ENCODE measurements at places on chromosomes 12 and 14. TPM values are rescaled to one million over a fixed set of nuclear protein-coding genes. Genes with fewer than 3 reads are reported as not detected.

Gene GALNT9
- not detected for total RNA-seq

- H3K27ac ChIP-seq = no peak overlapping the region
- no peaks in the 10 kb centered on the region for H3K27me3 ChIP-seq
- no peak overlapping the region for H3K4me3 ChIP-seq
- H3K4me1 ChIP-seq = no peaks in the 10 kb centered on the region
Observed at GRCh38 chr12:125573271-125573670, 508.0 kb downstream of the AACS start.

- H3K36me3 ChIP-seq = peaks cover 62% of the 10 kb centered on the region
- no peak overlapping the region for H3K27ac ChIP-seq
- H3K27me3 ChIP-seq = no peaks in the 10 kb centered on the region
- no peaks in the 10 kb centered on the region for H3K4me1 ChIP-seq
Observed at GRCh38 chr12:132021031-132021871, 71.5 kb downstream of the EP400 start.

Gene TNS2
- 0.78 TPM for total RNA-seq

- H3K4me3 ChIP-seq = no peak overlapping the region
- no peaks in the 10 kb centered on the region for H3K36me3 ChIP-seq
- no peaks in the 10 kb centered on the region for H3K27me3 ChIP-seq
Observed at GRCh38 chr12:16076970-16077522, 165.9 kb downstream of the DERA start.

GRCh38 chr14:55926007-55926406 is 192.2 kb upstream of the PELI2 start:
- no peak overlapping the region for H3K27ac ChIP-seq
- H3K4me3 ChIP-seq = no peak overlapping the region
- no peaks in the 10 kb centered on the region for H3K4me1 ChIP-seq
- H3K36me3 ChIP-seq = no peaks in the 10 kb centered on the region
- peaks cover 5% of the 10 kb centered on the region for H3K27me3 ChIP-seq

Measured in activated CD4-positive, alpha-beta memory T cell treated with anti-CD3 and anti-CD28 coated beads, Interleukin-2, amount 10 ng/mL, durations not matched to agents 7 days and 5 days (primary cell).